ENCODE measurements at places on chromosomes 2 and 18. TPM values are rescaled to one million over a fixed set of nuclear protein-coding genes. Genes with fewer than 3 reads are reported as not detected.

TMEM178A gene
- 2.4 TPM for total RNA-seq

FNDC4 gene
- total RNA-seq = 64.0 TPM

- DNase-seq = no peak
Measured at GRCh38 chr2:189013671-189014448, 39.7 kb downstream of the COL3A1 start.

DNA sequence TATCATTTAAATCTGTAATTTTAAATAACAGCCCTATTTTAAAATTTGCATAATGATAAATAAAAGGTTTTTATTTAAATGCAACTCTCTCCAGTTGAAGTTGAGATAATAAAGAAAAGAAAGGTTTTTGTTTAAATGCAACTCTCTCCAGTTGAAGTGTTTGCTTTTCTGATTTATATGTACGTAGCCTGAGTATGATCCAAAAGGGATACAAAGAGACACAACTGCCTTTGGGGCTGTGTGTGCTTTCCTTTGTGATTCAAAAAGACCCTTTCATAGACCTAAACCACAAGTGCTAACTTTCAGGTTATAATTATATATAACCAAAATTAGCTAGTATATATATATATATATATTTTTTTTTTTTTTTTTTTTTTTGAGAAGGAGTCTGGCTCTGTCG lies 76.2 kb upstream of the MFF start:
- DNase-seq = no peak

GRCh38 chr2:230824406-230824978 lies 40.2 kb upstream of the ITM2C start:
- DNase-seq = peak; percentile 35

- no peak for DNase-seq
Measured at GRCh38 chr2:96329456-96329855, 4.3 kb downstream of the ITPRIPL1 start.

DNA sequence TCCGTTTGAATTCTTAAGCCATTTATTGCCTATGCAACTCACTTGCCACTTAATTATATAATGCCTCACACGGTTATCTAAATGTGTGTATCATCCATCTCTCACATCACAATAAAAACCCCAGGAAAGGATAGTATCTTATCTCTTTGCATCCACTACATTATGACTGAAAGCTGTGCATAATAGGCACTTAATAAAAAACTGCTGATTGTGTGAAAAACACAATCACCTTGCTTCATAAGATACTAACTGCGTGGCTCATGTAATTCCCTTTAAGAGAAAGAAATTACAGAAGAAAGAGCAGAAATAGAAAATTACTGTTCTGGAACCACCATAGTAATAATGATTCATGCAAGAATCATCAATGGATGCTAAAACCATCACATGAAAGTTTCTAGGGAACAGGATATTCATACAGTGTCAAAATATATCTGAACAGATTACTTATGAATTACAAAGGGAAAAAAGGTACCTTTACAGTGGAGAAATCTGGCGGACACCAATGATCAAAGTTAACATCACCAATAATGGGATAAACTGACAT lies 29.3 kb downstream of the CUL3 start:
- no peak for DNase-seq

DNA sequence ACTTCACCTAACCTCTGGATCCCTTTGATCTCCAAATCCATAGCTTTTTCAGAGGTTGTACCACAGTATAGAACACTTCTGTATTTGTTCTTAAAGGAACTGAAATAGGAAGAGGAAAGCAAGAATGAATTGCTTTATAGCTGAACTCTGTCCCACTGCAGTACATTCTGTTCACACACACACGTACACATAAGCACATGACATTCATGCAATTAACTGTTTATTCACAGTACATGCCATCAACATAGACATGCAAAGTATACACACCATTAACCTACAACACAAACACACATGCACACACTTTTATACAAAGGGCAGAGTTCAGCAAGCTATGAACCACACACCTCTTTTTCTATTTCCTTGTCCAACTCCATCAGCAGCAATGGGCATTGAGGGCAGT lies 43.2 kb downstream of the MRPL33 start:
- DNase-seq = no peak

- no peak for DNase-seq
Measured at GRCh38 chr2:165277295-165277694, 38.1 kb downstream of the SCN2A start.

GRCh38 chr2:171244466-171244969 lies 83.8 kb upstream of the TLK1 start:
- DNase-seq = no peak

All from ovary (tissue), 10 donors.